Activated naive CD4-positive, alpha-beta T cell (primary cell): ENCODE measurements at places on chromosomes 2 and 18.

DNA sequence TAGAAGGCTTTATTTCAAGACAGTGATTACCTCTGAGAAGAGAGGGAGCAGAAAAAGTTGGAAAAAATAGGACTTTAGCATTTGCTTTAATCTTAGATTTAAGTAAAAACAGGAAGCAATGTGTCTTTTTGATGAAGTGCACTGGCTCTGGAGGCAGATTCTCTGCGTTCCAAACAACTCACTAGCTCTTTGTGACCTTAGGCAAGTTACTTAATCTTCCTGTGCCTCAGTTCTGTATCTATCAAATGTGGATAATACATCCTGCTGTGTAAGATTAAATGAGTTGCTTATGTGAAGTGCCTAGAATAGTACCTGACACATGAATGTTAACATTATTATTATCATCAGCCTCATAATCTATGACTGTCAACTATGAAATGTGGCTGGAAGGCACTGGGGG lies 42.3 kb downstream of the RPRD1A start:
- no peak for DNase-seq

- no peak for DNase-seq
Observed at GRCh38 chr2:138029276-138029675, 65.0 kb downstream of the HNMT start.

DNA sequence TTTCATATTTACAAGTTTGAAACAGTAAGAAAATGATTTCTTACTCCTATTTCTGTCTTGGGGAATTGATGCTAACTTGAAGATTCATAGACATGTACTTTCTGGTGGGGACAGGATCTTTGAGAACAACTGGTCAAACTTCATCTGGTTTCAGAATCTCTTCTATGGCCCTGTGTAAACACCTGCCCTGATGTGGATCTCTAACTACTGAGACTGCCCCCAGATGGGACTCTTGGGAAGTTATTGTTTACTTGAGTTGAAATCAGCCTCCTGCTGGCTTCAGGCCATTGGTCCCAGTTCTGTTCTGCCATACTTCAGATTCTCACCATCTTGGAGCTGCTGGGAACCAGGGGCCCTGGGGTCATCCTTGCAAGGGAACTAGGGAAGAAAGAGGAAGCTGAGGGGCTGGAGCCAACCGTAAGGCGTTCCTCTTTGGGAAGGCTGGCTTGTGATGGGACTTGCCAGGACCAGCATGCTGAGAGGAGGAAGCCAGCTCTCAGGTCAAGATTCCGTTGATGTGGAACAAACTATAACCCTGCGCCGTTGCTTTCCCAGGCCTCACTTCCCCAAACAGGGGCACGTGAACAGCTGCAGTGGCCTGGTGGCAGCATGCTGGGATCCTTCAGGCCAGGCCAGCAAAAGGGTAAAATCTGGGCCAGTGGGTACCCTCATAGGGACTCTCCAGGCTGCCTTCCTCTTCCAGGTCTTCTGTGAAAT lies 135.5 kb upstream of the CXCR4 start:
- no peak for DNase-seq

- no peak for DNase-seq
Observed at GRCh38 chr2:81087646-81088045, 783.1 kb upstream of the LRRTM1 start.

DNA sequence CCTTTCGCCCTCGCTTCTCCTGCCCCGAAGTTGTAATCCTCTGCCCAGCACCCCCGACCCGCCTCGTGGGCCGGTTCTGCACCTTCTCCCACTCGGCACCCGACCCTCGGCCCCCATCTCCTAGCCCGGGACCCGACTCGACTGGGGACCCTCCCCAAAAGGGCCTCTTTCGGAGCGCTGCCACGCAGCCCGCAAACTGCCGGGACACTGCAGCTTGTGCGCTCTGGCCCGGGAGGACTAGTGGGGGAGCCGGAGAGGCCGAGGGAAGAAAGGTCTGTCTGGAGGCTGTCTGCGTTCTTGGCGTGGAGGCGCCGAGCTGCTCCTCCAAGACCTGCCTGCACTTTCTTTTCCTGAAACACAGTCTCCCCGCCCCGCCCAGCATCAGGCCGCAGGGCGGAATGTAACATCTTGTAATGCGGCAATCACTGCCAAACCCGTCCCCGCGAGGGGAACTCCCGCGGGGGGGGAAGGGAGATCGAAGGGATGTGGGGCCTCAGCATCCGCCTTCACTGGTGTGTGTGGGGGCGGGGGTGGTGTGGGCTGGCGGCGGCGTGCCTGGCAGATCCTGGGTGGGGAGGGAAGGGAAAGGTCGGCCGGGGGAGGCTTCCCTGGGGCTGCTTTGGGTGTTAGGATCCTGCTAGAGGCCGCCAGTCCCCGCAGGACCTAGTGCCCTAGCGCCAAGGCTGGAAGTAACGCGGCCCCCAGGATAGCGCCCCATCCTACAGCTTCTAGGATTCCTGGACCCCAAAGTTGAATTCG lies 7.4 kb downstream of the DLX2 start:
- no peak for DNase-seq

DNA sequence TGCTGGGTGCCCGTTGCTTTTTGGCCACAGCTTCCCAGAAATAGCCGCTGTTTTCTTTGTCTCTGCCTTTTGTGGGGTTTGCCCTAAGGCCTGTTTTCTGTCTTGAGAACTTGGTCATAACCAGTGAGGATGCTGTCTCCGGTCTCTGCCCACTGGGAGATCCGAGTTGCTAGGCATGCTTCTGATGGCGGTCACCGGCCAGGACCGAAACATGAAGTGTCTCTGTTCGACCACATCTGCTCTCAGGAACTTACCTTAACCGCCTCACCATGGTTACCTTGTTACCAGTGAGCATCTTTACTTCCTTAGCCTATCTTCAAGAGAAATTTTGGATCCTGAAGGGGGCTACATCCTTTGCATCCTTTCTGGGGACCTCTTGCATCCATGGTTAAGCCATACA lies 91.9 kb downstream of the RTP5 start:
- DNase-seq = no peak

DNA sequence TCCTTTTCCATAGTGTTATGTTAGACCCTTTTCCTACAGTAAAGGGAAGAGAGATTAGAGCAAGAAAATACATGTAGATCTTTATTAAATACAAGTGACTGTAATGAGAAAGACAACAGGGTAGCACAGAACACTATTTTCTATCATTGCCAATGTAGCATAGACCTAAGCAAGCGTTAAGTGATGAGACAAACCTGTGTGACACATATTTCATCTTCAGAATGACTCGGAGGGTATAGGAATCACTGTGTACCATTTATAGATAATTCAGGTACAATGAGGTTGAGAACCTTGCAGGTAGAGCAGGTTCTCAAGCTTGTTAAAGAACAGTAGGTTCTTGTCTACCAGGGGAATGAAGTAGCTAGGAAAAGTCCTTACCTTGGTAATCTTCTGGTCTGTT lies 15.9 kb downstream of the PDIA6 start:
- no peak for DNase-seq

DNA sequence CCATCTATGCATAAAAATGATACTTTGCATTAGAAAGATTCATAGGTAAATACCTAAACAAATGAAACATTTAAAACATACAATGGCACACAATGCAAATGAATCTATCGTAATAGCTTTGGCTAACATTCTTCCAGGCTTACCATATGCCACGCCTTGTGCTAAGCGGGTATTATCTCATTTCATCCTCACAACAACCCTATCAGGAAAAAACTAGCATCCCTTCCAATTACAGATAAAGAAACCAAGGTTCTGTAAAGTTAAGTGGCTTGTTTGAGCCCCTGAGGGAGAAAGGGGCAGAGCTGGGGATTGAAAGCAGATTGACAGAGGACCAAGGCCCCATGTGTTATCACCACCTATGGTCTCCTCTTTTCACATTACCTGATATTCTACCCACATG lies 145.4 kb upstream of the ETAA1 start:
- no peak for DNase-seq

GRCh38 chr18:7921938-7922587 lies 354.9 kb downstream of the PTPRM start:
- DNase-seq = no peak

- no peak for DNase-seq
Observed at GRCh38 chr2:132521341-132521740, 104.7 kb downstream of the GPR39 start.

GRCh38 chr2:236180831-236181453 lies 12.8 kb upstream of the GBX2 start:
- DNase-seq = no peak

DNA sequence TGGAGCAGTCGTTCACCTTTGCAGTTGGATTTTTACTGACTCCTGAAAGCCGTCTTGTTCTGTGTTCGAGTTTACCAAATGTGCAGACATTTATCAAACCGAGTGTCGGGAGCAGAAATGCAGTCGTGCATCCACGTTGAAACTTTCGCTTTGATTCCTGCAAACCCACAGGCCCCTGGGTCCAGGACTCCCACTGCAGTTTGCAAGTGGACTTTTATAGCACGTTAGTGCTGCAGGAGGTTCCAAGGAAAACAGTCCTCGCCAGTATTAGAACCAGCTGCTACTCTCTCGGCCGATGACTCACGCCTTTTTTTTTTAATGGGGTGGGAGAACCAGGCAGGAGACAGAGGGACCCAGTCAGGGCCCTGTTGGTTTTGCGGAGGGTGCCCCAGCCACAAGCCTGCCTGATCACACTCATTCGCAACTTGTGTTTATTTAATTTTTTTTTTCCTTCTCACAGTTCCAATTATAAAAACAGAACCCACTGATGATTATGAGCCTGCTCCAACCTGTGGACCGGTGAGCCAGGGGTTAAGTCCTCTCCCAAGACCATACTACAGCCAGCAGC lies 90.1 kb downstream of the NFATC1 start:
- no peak for DNase-seq

- no peak for DNase-seq
Observed at GRCh38 chr2:201470821-201471731, 19.5 kb downstream of the STRADB start.

DNA sequence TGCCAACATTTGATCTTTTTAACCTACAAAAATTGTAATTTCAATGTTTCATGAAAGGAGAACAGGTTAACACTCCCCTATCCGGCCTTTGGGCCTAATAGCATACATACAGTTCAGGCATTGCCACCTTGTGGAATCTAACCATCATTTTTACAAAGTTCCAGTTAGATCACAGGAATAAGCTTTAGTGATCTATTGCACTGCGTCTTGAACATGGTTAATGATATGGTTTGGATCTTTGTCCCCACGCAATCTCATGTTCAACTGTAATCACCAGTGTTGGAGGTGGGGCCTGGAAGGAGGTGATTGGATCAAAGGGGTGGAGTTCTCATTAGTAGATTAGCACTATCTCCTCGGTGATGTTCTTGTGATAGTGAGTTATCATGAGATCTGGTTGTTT lies 58.2 kb upstream of the NEUROD1 start:
- no peak for DNase-seq

DNA sequence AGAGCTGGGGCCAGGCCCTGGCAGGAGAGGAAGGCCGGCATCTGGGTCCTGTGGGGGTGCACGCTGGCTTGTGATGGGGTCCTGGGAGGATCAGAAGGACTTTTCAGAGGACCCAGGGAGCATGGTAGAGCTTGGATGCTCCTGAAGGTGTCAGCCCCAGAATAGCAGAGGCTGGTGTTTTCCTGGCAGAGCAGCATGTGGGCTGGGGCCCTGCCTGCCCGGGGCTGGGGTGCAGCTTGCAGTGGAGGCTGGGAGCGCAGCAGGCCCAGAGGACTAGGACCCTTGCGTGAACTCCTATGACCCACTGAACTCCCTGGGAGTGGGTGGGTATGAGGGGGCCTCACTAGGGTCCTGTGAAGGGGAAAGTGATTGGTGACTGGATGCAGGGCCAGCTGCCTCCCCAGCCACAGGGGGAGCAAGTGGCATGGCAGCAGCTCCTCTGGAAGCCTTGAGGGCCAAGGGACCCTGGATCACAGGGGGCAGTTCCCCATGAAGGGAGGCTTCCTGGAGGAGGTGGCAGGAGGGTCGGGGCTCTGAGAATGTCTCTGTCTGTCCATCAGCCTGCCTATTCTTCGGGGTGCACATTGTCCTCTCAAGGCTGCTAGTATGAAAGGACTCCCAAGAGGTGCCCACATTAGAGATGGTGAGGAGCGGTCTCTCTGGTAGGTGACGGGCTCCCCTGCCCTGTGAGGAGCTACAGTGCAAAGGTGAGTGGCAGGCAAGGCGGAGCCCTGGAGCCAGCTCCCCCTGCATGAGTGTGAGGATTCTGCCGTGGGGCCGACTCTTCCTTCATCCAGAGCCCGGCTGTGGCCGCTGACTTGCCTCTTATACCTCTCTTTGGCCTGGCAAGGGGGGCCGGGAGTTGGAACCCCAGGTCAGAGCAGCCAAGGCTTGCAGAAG lies 249.0 kb downstream of the DYSF start:
- no peak for DNase-seq

- DNase-seq = no peak
Observed at GRCh38 chr2:30511122-30512083, 64.4 kb downstream of the LCLAT1 start.

DNA sequence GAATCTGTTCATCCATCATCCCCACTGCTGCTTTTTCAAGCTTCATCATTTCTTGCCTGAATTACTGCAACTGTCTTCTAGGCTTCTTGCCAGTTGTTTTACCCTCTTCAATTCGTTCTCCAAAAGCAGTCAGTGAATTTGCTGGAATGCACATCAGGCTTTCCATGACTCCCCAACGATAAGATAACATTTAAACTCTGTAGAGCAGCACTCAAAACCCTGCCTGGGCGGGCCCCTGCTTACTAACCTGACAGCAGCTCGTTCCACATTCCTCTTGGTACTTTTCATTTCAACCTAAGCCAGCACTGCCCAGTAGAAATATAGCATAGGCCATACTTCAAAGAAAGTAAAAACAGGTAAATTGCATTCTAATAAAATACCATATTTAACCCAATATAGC lies 342.9 kb downstream of the SUCLG1 start:
- DNase-seq = no peak

GRCh38 chr2:128686497-128686859 lies 367.8 kb upstream of the HS6ST1 start:
- no peak for DNase-seq

DNA sequence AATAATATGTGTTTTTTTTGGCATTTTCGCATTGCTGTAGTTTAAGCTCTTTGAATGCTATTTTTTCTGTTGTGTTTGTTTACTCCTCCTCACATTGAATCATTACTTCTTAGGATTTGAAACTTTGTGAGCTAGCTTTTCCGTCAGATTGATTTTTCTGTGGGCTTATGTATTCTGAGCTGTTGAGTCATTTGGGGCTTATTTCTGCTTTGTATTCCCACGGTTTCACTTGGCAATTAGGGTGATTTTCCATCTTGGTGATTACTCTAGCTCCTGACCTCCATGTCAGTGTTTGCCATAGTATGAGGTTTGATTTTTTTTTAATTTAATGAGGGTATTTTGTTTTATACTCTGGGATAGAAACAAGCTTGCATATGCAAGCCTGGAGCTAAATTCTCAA lies 200.0 kb downstream of the CCDC102B start:
- DNase-seq = no peak

- no peak for DNase-seq
Observed at GRCh38 chr2:27751377-27751776, 20.1 kb upstream of the MRPL33 start.

GRCh38 chr2:190343536-190344275 lies at the start of gene INPP1:
TSS of gene INPP1 (plus strand) at chr2:190343589. CDS start at chr2:190360103, 16,514 bp downstream.
- DNase-seq = no peak

GRCh38 chr2:228840743-228841114 lies 430.4 kb downstream of the PID1 start:
- DNase-seq = no peak
